Esophagus mucosa (tissue), 1 donor: ENCODE measurements at places on chromosomes 5 and 9. TPM values are rescaled to one million over a fixed set of nuclear protein-coding genes. Genes with fewer than 3 reads are reported as not detected.

The TGFBR1 gene
- total RNA-seq = 31.5 TPM

The SPINK6 gene
- 2.9 TPM for total RNA-seq

The PCDHA1 gene
- total RNA-seq = not detected

The BSPRY gene
- total RNA-seq = 37.6 TPM

The TLX3 gene
- total RNA-seq = not detected

The MYO10 gene
- 27.3 TPM for total RNA-seq

The SLC46A2 gene
- total RNA-seq = 0.44 TPM

The IGFBPL1 gene
- total RNA-seq = not detected

The DEPDC1B gene
- total RNA-seq = 4.9 TPM

The CD72 gene
- total RNA-seq = 0.52 TPM

The GTF2H2C gene
- total RNA-seq = 12.9 TPM

The DRD1 gene
- not detected for total RNA-seq

The GRXCR2 gene
- total RNA-seq = not detected

The DAPK1 gene
- total RNA-seq = 5.4 TPM

The PRR16 gene
- total RNA-seq = 0.44 TPM

The RLN2 gene
- not detected for total RNA-seq

The HSD17B3 gene
- total RNA-seq = not detected

The ECSCR gene
- total RNA-seq = 5.0 TPM

The TCF7 gene
- 4.6 TPM for total RNA-seq

The DBH gene
- total RNA-seq = not detected

The EPB41L4B gene
- 1.1 TPM for total RNA-seq

The SPATA31E1 gene
- not detected for total RNA-seq

The HSPB3 gene
- not detected for total RNA-seq

The GMCL2 gene
- not detected for total RNA-seq

The SCGB3A2 gene
- total RNA-seq = not detected

The ADRB2 gene
- 2.8 TPM for total RNA-seq

The ITGA1 gene
- 5.1 TPM for total RNA-seq

The PNPLA7 gene
- 1.0 TPM for total RNA-seq

The CATSPER3 gene
- 0.40 TPM for total RNA-seq

The MED22 gene
- 10.8 TPM for total RNA-seq

The COL23A1 gene
- 0.32 TPM for total RNA-seq

The CRHBP gene
- total RNA-seq = 0.36 TPM

The TMCO6 gene
- total RNA-seq = 14.0 TPM

The ENHO gene
- 0.24 TPM for total RNA-seq

The NCS1 gene
- 19.7 TPM for total RNA-seq

The KCNV2 gene
- total RNA-seq = not detected

The PMPCA gene
- total RNA-seq = 29.4 TPM

The CYLC2 gene
- not detected for total RNA-seq

The SPINK4 gene
- not detected for total RNA-seq

The NPM1 gene
- total RNA-seq = 922 TPM

The EFNA5 gene
- total RNA-seq = 29.7 TPM

The PHF19 gene
- total RNA-seq = 25.3 TPM

The SURF6 gene
- total RNA-seq = 9.9 TPM

The IFNA13 gene
- total RNA-seq = not detected

The FBP1 gene
- total RNA-seq = 1.2 TPM

The LIX1 gene
- not detected for total RNA-seq

The WNT8A gene
- total RNA-seq = not detected

The ARL10 gene
- total RNA-seq = 4.2 TPM

The WHRN gene
- 3.4 TPM for total RNA-seq

The ZDHHC11B gene
- total RNA-seq = 7.0 TPM

The PCDHB16 gene
- total RNA-seq = 0.48 TPM
